ENCODE measurements at places on chromosomes 1 and 21.

GRCh38 chr21:44917446-44918106 is 3.1 kb downstream of the ITGB2 start:
- no peak for DNase-seq

GRCh38 chr1:98188774-98189173 is 267.9 kb upstream of the DPYD start:
- DNase-seq: no peak

- DNase-seq: no peak
These were observed 33.6 kb downstream of the SLC2A1 start for GRCh38 chr1:42924851-42925760.

DNA sequence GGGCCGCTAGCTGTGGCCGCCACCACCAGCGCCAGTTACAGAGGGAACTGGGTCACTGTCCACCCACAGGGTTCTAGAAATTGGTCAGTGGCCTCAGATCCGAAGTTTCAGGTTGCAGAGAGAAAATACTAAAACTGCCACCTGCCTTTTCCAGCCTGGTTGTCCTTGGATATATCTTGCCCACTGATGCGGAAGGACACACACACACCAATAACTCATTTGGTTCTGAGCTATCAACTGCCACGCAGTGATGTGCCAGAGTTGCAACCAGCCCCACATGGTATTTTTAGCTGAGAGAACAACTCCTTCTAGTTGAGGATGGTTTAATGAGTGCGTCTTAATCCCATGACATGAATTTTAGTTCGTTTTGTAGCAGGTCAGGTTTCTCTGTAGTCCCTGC is 68.1 kb downstream of the SH3BGR start:
- no peak for DNase-seq

DNA sequence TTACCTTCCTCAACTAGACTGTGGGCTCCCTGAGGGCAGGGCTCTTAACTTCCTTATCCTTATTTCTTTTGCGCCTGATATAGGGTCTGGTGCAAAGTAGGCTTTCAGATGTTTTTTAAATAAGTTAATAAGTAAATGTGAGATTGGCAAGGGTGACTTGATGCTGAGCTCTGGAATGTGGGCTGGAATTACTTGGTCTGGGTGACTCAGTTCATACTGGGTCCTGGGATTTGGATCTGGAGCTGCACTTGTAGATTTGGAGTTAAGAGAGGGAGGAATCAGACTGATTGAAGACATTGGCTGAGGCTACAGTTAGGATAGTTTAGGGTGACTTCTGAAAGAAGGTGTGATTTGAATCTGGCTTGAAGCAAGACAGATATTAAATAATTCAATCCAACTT is 190.9 kb downstream of the GIPC2 start:
- no peak for DNase-seq

- no peak for DNase-seq
These were observed 93.0 kb downstream of the FGGY start for GRCh38 chr1:59389847-59390246.

GRCh38 chr1:153985941-153986761 is at the start of gene RAB13:
Gene RAB13 (minus strand): TSS chr1:153986339. CDS start chr1:153986236, 103 bp downstream.
- peak; percentile 86 for DNase-seq

DNA sequence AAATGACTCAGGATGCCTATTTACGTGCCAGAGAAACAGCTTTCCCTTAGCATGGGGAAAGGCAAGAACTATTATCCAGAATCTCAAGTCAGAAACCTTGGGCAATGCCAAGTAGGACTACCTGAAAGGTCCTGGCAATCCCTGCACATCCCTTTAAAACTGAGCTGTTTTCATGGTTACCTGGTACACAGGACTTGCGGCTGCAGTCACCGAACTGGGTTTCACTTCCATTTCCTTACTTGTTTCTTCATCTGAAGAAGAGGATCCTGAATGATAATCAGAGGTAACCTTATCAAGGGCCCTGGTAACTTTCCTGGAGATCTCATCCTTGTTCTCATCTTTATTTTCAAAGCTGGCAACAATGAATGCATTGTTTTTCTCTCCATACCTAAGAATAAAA is 14.3 kb downstream of the BTG3 start:
- no peak for DNase-seq

DNA sequence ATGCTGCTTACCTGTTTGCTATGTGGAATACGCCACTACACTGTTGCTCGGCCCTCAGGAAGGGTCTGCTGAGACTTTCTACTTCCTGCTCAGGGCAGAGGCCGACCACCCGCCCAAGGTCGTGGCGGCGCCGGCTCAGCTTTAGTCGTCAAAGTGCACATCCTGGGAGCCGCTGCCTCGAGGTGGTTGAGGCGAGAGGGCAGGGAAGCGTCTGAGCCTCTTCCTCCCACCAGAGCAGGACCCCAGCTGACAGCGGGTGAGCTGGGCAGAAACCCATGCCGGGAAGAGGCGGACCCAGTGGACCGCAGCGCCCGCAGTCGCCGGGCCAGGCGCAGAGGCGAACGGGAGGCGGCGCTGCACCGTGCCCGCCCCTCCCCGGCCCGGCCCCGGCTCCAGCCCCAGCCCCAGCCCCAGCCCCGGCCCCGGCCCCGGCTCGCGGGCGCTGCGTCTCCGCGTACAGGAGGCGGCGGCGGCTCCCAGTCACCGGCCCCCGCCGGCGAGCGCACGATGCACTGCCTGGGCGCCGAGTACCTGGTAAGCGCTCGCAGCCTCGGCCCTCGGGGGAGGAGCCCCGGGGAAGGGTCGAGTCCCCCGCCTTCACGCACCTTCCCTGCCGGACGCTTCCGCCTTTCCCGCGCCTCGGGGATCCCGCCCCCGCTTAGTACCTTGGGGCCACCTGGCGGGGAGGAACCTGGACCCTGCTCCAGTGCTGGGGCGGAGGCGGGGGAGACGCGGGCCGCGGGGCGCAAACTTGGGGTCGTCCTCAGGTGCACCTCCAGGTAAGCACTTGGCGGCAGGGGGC is at the start of gene SLC44A3:
Gene SLC44A3 (plus strand): TSS at position 413 of the 802 bp plus-strand sequence. CDS start 95 bp downstream, at position 508.
- peak; percentile 50 for DNase-seq

GRCh38 chr21:41045534-41046268 is 122.3 kb upstream of the BACE2 start:
- DNase-seq: no peak

- DNase-seq: no peak
These were observed 51.3 kb downstream of the GPR161 start for GRCh38 chr1:168085401-168085872.

GRCh38 chr1:22796642-22797041 is 86.0 kb downstream of the EPHB2 start:
- peak; percentile 23 for DNase-seq

DNA sequence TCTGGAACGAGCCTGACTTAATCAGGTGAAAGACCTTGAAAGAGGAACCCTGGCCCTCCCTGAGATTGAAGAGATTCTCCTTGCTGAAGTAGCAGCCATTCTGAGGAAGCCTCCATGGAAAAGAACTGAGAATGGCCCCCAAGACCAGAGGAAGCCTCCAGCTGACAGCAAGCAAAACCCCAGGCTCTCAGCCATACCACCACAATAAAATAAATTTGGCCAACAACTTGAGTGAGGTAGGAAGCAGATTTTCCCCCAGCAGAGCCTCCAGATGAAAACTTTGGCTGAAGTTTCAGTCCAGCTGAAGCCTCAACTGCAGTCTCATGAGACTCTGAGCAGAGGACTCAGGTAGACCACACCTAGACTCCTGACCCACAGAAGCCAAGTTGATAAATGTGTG is 34.0 kb upstream of the SLAMF9 start:
- no peak for DNase-seq

GRCh38 chr1:3284691-3285090 is 169.8 kb upstream of the ARHGEF16 start:
- DNase-seq: no peak

DNA sequence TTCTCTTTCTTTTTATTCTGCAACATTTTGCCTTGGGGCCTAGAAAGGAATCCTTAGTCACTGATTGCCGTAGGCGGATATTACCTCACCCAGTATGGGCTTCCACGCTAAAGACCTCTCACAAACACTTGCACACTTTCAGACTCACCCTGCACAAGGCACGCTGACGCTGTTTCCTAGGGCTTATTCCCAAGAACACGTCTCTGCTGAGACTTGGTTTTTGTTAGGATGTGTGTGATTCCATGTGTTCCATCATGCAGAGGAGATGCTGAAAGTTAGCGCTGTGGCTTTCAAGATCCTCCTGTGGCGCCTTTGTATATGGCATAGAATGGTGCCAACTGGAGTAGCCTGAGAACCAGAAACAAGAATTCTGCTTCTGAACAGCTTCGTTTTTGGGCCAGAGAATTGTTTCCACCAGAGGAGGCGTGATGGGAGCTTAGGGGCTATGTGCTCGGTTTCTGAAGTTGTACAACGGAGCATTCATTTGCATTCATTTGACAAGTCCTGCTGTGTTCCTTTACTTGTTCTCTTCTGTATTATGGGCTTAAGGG is 297.0 kb downstream of the DISC1 start:
- no peak for DNase-seq

DNA sequence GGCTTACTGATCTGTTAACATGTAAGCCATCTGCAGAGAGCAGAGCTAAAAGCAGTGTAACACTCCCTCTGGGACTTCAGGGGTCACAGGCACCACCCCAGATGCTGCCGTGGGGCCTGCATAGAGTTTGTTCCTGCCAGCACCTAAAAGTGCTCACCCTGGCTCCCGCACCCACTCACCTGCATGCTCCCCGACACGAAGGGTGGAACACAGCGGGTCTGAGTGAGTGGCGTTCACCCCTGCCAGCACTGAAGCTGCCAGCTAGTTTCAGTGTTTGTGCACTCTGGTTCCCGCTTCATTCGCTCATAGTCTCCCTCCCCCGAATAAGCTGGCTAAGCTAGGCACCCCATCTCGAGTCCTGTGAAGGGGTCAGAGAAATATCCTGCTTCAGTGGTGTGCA is 1681.0 kb downstream of the NCAM2 start:
- no peak for DNase-seq

GRCh38 chr1:115426231-115426771 is 88.3 kb upstream of the NGF start:
- DNase-seq: peak; percentile 93

GRCh38 chr1:189350983-189351616 is 1126.6 kb downstream of the BRINP3 start:
- DNase-seq: no peak

DNA sequence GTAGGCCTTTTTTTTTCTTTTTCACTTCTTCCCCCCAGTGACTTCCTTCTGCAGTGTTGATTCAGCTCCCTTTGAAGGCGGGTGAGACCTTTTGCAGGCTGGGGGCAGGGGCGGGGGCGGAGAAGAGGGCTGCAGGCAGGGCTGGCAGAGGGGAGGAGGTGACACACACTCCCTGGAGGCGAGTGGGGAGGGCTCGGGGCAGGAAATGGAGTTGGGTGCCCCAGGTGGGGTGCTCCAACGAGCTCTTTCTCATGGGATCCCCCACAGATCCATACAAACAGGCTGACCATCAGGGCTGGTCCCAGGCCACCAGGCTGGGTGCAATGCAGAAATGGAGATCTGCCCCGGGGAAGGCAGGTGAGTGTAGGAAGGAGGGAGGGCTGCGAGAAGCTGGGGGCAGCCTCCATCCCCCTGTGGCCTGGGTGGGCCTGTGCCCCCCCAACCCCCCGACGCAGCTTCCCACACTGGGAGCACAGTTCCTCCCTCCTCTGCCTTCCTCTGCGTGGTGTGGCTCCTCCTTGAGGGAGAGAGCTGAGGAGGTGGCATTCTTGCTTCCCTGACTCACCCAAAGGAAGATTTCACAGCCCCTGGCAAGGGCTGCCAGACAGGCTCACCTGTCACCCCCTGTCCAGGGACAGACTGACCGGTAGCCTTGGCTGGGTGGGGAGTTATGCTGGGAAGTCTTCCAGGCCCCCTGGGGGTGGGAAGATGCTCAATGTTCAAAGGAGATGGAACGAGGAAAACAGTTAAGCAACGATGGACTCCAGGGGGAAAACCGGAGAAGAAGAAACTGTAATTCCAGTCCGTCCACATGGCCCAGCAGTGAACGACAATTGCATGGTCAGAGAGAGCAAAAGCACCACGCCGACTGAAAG is 7.1 kb upstream of the ITGB2 start:
- DNase-seq: peak; percentile 49

DNA sequence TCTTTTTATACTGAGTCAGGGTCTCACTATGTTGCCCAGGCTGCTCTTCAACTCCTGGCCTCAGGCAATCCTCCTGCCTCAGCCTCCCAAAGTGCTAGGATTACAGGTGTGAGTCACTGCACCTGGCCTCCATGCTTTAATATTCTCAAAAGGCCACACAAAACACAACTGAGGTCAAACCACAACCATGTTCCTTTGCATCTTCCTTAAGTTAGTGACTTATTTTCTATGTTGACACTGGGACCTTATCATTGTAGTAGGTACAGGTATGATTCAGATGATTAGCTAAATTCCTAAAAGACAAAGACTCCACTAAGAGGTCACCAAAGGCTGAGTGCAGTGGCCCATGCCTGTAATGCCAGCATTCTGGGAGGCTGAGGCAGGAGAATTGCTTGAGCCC is 131.9 kb upstream of the ATP1B1 start:
- no peak for DNase-seq

DNA sequence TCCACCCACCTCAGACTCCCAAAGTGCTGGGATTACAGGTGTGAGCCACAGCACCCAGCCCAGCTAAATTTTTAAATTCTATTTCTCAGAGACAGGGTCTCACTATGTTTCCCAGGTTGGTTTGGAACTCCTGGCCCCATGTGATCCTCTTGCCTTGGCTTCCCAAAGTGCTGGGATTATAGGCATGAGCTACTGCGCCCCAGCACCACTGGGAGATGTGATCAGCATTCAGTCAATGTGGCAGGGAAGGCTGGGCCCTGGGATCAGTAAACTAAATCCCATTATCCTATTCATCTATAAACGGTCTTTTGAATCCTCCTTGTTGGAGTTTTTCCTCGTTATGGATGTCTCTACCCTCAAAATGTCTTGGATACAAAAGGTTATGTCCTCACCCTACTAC is 113.5 kb downstream of the PGBD5 start:
- DNase-seq: no peak

DNA sequence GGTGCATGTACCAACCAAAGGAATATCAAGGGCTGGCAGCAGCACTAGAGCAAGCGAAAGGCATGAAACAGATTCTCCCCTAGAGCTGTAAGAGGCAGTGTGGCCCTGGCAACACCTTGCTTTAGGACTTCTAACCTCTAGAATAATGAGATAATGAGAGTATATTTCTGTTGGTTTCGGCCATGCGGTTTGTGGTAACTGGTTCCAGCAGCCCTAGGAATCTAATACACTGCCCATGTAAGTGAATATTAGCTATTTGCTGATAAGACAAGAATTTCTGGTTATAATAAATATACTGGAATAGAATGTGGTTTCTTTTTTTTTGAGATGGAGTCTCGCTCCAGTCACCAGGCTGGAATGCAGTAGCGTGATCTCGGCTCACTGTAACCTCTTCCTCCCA is 199.4 kb downstream of the GABPA start:
- peak; percentile 60 for DNase-seq

DNA sequence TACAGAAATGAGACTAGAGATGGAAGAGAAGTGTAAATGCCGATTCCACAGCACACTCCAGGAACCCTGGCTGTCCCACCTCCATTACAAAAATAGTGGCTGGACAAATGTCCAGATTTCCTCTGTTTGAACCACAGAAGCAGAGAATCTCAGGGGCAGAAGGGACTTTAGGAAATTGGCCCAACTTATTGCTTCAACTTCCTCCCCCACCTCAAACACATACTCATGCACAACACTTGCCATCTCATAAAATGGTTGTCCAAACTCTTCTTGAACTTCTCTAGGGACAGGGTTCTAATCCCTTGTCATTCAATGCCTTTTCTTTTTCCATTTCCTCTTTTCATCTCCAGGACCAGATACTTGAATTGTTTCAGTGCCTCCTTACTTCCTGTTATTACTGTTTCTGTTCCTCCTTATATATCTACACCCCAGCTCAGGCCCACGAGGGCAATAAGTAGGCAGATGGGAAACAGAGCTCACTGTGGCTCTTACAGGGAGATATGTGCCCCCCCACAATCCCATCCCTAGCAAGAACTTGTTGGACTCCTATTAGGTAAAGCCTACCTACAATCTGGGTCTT is 8.5 kb upstream of the B4GALT3 start:
- DNase-seq: no peak

All from fibroblast of pulmonary artery (primary cell).